ENCODE measurements at places on chromosomes 12 and 14.
A peak's percentile ranks its signal among the peaks of the same experiment; 100 is the strongest.

GRCh38 chr12:89501793-89502192 is 22.8 kb downstream of the GALNT4 start:
- no peak for DNase-seq

DNA sequence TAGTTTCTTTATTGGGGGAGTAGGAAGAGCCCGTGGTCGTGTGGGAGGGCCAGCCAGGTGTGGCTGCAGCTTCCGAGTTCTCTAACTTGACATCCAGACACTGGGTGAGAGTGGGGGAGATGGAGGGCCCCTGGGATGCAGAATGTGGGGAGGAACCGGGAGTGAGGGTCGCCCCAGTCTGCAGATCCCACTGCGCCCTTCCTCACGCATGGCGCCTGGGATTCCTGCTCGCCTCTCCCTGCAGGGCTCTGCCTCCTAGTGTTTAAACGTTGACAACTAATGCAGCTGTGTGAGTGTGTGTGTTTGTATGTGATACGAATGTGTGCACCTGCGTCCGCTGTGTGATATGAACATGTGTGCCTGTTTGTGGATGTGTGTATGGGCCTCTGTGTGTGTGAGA is 34.6 kb downstream of the FZD10 start:
- DNase-seq, result no peak

DNA sequence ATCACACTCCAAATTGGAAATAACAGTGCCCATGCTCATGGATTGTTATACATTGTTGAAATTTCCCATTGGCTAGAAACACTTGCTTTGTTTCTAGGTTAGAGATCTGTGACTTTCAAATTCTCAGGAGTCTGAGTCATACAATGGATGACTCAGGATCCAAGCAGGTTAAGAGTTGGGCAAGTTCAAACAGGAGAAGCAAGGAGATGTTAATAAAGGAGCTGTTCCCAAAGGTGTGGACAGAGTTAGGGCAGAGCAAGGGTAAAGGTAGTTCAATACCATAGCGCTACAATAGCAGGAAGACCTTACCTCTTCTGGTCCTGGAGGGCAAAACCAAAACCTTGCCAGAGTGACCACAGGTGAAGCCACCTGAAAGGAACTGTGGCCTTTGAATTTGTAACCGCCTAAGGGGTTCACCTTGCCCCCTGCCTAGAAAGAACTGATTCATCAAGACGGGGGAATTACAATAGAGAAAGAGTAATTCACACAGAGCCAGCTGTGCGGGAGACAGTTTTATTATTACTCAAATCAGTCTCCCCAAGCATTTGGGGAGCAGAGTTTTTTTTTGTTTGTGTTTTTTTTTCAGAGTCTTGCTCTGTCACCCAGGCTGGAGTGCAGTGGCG is 4.2 kb upstream of the AMN1 start:
- DNase-seq, result no peak

DNA sequence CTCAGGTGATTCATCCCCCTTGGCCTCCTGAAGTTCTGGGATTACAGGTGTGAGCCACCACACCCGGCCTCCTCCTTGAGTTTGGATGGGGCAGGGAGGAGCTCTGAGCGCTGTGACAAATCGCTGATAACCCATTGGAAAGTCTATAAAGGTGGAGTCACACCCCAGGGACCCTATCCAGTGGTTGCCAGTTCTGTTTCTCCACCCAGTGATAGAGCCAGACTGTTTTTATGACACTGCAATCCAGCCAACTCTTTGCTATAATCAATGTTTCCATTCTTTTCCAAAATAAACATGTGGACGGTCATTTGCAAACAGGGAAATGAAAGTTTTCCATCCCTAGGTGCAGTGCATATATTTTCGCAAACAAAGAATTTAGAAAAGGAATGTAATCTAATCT is 142.0 kb upstream of the PELI2 start:
- DNase-seq, result no peak

GRCh38 chr14:59540852-59541251 is 35.8 kb downstream of the CCDC175 start:
- no peak for DNase-seq

GRCh38 chr12:55250944-55251343 is 6.5 kb downstream of the OR6C74 start:
- DNase-seq, result no peak

DNA sequence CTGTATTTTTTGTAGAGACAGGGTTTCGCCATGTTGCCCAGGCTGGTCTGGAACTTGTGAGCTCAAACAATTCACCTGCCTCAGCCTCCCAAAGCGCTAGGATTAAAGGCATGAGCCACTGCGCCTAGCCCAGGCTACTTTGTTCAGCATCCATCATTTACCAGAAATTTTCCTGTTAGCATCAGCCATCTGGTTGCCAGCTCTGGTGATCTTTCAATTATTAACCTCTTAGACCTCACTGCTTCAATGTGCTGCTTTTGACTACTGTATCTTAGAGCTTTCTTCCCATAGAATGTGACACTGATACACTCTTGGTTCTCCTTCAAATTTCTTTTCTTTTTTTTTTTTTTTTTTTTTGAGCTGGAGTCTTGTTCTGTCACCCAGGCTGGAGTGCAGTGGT is 5.4 kb upstream of the AMHR2 start:
- DNase-seq, result no peak

- no peak for DNase-seq
Measured at GRCh38 chr12:93536766-93537488, 35.5 kb upstream of the SOCS2 start.

- no peak for DNase-seq
Measured at GRCh38 chr14:74663884-74664283, 49.0 kb downstream of the AREL1 start.

GRCh38 chr14:45970621-45971020 is 681.0 kb downstream of the RPL10L start:
- no peak for DNase-seq

- DNase-seq, result peak; percentile 19
Measured at GRCh38 chr12:13049816-13050215, 5.6 kb downstream of the FAM234B start.

All from AG04449 (cell line).